ENCODE measurements at places on chromosomes 7 and 10.

GRCh38 chr7:18498341-18498740, 2.8 kb downstream of the HDAC9 start:
- no peaks in the 10 kb centered on the region for H3K27me3 ChIP-seq
- no peaks in the 10 kb centered on the region for H3K4me1 ChIP-seq
- no peak overlapping the region for H3K4me3 ChIP-seq

GRCh38 chr7:33243319-33243881, 114.0 kb downstream of the BBS9 start:
- H3K4me3 ChIP-seq: no peak overlapping the region
- H3K27me3 ChIP-seq: no peaks in the 10 kb centered on the region
- no peaks in the 10 kb centered on the region for H3K4me1 ChIP-seq
- DNase-seq: peak; percentile 83
- H3K27ac ChIP-seq: no peak overlapping the region

DNA sequence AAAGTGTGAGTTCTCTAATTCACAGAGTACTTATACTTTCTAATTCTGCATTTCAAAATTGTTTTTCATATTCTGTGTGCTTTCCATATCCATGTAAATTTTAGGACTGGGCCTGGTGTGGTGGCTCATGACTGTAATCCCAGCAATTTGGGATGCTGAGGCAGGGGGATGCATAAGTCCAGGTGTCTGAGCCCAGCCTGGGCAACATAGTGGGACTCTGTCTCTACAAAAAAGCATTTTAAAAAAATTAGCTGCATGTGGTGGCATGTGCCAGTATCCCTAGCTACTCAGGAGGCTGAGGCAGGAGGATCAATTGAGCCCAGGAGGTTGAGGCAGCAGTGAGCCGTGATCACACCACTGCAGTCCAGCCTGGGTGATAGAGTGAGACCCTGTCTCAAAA, 382.6 kb upstream of the AKR1E2 start:
- no peak overlapping the region for H3K27ac ChIP-seq
- no peak overlapping the region for H3K4me3 ChIP-seq
- no peaks in the 10 kb centered on the region for H3K4me1 ChIP-seq
- no peaks in the 10 kb centered on the region for H3K27me3 ChIP-seq

DNA sequence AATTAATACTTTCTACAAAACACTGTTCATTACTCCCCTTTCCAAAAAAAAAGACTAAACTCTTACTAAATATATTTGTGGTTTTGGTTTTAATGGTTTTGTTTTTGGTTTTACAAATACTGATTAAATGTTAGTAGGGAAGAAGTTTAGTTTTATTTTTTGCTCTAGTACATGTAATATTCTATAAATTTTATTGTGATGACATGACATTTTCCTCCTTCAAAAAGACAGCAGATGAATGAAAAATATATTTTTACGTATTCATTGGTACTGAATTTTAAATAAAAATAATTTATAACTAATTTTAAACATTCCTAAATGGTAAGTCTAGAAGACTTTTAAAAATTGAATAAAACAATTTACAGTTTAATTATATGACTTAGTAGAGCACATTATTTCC, 512.9 kb downstream of the GFRA1 start:
- no peaks in the 10 kb centered on the region for H3K27me3 ChIP-seq
- H3K36me3 ChIP-seq: no peaks in the 10 kb centered on the region
- no peak overlapping the region for H3K4me3 ChIP-seq
- DNase-seq: no peak
- H3K4me1 ChIP-seq: no peaks in the 10 kb centered on the region

GRCh38 chr7:30727061-30727945, 24.6 kb upstream of the INMT start:
- no peak for DNase-seq
- H3K27me3 ChIP-seq: peaks cover 30% of the 10 kb centered on the region
- H3K4me3 ChIP-seq: no peak overlapping the region
- H3K4me1 ChIP-seq: peaks cover 4% of the 10 kb centered on the region
- H3K27ac ChIP-seq: no peak overlapping the region

DNA sequence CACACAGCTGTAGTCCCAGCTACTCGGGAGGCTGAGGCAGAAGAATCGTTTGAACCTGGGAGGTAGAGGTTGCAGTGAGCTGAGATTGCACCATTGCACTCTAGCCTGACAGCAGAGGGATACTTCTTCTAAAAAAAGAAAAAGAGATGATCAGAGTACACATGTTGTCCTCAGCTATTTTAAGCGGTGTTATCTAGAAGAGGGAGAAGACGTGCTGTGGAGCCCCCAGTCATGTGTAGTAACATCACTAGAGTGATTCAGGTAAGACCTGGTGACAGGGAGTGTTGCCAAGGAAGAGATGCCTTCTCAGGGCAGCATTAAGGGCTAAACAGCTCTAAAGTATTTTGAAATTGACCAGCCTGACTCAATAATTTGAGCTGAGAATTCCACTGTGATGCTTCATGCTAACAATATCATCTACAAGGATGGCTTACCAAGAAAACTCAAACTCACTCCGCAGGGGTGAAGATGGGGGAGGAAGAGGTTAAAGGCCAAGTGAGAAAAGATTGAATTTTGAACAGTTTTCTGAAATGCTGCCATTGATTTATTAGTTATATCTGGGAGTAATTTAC, 97.4 kb downstream of the KLF6 start:
- no peak for DNase-seq
- no peak overlapping the region for H3K27ac ChIP-seq
- H3K36me3 ChIP-seq: no peaks in the 10 kb centered on the region
- H3K4me3 ChIP-seq: no peak overlapping the region
- no peaks in the 10 kb centered on the region for H3K27me3 ChIP-seq
- peaks cover 3% of the 10 kb centered on the region for H3K4me1 ChIP-seq

- H3K4me3 ChIP-seq: no peak overlapping the region
- no peaks in the 10 kb centered on the region for H3K36me3 ChIP-seq
- H3K27ac ChIP-seq: peak overlapping the region; percentile 87
- H3K27me3 ChIP-seq: peaks cover 7% of the 10 kb centered on the region
- peaks cover 44% of the 10 kb centered on the region for H3K4me1 ChIP-seq
- DNase-seq: no peak
These were observed 50.2 kb upstream of the PODXL start for GRCh38 chr7:131606346-131607290.

GRCh38 chr7:11951909-11952308, 119.9 kb upstream of the THSD7A start:
- no peak overlapping the region for H3K27ac ChIP-seq
- no peaks in the 10 kb centered on the region for H3K4me1 ChIP-seq
- H3K27me3 ChIP-seq: no peaks in the 10 kb centered on the region

GRCh38 chr10:123148414-123149161, 652 bp downstream of the HMX2 start:
- peaks cover 27% of the 10 kb centered on the region for H3K4me1 ChIP-seq
- peaks cover 91% of the 10 kb centered on the region for H3K27me3 ChIP-seq
- no peak overlapping the region for H3K27ac ChIP-seq
- DNase-seq: no peak

GRCh38 chr10:14782691-14783363, 8.1 kb upstream of the FAM107B start:
- H3K36me3 ChIP-seq: no peaks in the 10 kb centered on the region
- no peaks in the 10 kb centered on the region for H3K27me3 ChIP-seq
- no peak overlapping the region for H3K4me3 ChIP-seq
- no peak for DNase-seq

DNA sequence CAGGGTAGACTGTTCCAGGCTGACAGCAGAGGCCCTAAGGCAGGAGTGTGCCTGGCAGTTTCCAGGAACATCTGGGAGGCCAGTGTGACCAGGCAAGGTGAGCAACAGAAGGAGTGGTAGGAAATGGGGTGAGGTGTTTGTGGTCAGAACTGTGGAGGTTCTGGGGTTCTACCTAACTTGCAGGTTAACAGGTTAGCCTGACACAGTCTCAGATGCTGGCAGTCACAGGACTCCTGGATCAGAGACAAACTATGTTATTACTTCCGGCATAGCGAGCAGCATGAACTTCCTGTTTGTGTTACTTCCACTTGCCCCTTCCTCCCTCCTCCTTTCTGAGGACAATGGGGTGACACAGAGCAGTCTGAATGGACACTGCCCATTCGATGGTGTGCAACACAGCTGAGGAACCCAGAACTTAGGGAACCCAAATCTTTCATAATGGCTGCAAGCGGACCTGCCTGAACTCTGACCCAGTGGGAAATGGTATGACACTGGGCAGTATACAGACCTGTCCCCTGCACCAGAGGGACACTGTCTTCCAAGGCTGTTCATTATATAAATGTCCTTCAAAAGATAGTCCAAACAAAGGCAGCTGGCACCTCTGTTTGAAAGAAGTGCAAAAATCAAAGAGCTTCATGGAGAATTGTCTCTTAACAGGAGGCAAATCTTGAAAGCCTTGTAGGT, 3.9 kb upstream of the SAR1A start:
- peaks cover 2% of the 10 kb centered on the region for H3K4me1 ChIP-seq
- peaks cover 2% of the 10 kb centered on the region for H3K27me3 ChIP-seq
- no peaks in the 10 kb centered on the region for H3K36me3 ChIP-seq
- no peak overlapping the region for H3K4me3 ChIP-seq

DNA sequence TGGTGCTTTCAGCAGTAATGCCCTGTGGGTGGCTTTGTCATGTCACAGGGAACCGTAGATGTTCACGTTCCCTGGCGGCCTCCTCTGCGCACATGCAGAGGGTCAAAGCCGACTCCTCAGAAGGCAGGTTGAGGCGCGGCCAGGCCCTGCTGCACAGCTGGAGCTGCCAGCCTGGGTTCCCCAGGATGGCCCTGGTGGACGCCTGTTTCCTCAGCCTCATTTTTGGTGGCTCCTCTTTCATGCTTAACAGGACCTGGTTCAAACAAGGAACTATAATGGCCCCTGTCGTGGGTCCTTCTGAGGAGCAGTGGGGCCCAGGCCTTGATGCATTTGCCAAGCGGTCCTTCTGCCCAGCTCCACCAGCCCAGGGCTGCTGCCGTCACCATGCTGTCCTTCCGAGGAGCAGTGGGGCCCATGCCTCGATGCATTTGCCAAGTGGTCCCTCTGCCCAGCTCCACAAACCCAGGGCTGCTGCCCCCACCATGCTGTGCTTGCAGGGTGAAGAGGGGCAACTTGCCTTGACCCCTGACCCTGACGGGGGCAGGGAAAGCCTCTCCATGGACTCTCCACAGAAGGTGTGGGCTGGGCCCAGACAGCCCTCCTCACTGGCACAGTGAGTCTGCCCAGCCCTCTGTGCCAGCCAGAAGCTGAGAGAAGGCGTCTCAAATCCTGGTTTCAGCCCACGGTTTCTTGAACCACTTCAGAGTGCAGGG, 338.2 kb downstream of the TCERG1L start:
- H3K27ac ChIP-seq: no peak overlapping the region
- H3K27me3 ChIP-seq: no peaks in the 10 kb centered on the region
- DNase-seq: no peak
- no peaks in the 10 kb centered on the region for H3K36me3 ChIP-seq
- no peak overlapping the region for H3K4me3 ChIP-seq
- H3K4me1 ChIP-seq: peaks cover 2% of the 10 kb centered on the region

GRCh38 chr10:63769367-63769766, 248.2 kb downstream of the REEP3 start:
- no peak for DNase-seq
- H3K27me3 ChIP-seq: no peaks in the 10 kb centered on the region
- no peaks in the 10 kb centered on the region for H3K36me3 ChIP-seq

DNA sequence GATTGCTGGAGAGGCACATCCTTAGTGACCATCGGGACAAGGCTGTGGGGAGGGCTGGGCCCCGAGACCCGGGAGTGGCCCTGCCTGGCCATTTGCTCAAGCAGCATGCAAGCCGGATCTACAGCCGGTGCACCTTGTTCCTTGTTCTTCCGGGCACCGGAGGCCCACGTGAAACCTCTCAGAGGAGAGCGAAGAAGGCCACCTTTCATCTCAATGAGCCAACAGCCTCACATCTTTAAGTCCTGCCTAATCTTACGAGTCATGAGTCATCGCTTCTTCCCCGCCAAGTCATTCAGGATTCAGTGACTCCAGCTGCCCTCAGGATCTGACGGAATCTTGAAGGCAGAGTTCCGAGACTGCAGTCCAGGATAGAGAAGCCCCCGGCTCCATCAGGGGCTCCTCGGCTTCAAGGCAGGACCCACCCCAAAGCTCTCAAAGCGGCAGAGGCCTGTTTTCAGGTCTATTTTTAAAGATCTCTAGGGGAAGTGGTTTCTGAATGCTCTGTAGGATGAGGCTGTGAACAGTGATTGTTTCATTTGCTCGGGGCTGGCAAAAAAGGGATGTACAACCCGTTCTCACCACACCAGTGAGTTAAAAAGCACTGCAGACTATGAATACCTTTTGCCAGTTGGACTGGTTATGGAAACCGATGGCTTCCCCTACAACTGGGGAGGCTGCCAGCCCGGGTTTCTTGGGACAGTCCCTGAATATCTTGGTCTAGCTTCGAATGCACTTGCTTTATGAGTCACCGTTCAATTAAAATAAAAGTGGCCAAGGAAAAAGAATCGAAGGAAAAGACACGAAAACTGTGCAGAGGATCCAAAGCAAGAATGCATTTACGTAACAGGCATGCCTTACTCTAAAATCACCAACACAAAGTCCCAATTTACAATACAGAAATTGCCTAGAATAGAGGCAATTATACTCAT, 57.2 kb upstream of the ECHDC3 start:
- peak; percentile 80 for DNase-seq
- H3K4me1 ChIP-seq: peaks cover 44% of the 10 kb centered on the region
- H3K27me3 ChIP-seq: peaks cover 8% of the 10 kb centered on the region
- H3K36me3 ChIP-seq: no peaks in the 10 kb centered on the region
- no peak overlapping the region for H3K4me3 ChIP-seq

Data from muscle of leg (tissue), 16 donors.